GM04504 (cell line): ENCODE measurements at places on chromosomes 12 and 14.
A peak's percentile ranks its signal among the peaks of the same experiment; 100 is the strongest.

DNA sequence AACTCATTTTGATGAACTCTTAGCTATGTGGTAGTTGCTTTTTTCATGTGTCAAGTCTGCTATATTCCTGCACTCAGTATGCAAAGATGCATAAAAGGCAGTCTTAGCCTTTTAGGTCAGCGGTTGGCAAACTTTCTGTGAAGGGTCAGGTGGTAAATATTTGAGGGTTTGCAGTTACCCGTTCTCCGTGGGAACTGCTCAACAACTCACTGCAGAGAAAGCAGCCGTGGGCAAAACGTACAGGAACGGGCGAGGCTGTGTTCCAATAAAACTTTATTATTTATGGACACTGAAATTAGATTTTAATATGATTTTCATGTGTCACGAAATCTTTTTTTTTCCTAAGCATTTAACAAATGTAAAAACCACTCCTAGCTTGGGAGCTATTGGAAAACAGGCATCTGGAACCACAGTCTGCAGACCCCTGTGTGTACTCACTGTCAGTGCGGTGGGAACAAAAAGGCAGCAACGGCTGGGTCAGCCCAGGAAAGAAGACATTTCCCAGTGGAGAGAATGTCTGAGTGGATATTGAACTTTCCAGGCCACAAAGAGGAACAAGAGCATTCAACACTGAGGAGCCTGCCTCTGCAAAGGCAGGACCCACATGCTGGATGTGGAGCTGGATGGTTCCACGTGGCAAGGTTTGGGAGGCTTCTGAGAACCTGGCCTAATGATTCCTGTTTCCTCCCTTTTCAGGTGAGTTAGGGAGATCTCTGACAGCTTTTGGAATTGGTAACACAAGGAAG, 3.5 kb upstream of the ACACB start:
- DNase-seq = no peak

GRCh38 chr14:32109676-32110547, 32.8 kb downstream of the ARHGAP5 start:
- DNase-seq = peak; percentile 51

DNA sequence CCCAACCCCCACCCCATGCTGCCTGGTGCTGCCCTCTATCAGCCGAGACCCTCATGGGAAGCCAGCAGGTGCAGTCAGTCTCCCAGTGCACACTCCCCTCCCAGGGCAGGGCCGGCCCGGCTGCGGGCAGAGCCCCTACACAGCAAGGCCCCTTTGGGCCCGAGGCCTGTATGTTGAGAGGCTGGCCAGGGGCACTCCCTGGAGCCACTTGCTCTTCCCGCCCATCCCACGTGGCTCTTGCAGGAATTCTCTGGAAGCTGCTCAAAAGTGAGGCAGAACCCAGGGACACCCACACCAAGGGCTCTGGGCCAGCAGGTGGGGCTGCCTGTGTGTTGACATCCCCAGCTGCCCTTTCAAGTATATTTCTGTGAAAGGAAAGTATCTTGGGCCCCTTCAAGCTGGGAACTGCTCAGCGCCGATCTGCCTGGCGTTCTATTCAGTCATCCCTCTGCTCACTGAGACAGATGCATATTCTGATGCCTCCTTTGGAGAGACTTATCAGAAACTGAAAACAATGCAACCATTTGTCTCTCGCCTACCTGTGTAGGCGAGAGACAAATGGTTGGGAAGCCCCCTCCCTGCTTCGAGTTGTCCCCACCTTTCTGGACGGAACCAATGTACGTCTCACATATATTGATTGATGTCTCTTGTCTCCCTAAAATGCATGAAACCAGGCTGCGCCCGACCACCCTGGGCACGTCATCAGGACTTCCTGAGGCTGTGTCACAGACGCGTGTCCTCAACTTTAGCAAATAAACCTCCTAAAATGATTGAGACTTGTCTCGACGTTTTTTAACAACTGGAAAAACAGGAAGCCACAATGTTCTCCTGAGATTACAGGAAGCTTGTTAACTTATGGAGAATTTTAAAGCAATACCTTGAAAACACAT, 6.0 kb downstream of the GPR132 start:
- DNase-seq = no peak

- DNase-seq = peak; percentile 61
These were observed 816.2 kb downstream of the DIO2 start for GRCh38 chr14:79395061-79395460.

DNA sequence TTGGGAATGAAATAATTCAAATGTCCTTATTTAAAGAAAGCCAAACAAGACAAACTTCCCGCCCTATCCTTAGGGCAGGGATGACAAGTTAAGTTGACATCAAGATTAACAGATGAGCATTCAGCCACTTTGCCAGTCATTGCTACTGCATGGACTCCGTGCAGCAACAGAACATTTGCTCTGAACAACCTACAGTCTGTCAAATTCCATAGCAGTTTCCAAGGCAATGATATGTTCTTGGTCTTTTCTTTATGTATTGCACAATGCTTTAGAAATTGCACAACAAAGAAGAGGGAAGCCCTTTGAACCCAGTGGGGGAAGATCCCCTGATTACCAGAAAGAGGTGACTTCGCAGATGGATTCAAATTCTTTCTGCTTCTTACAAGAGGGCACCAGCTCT, 269.8 kb downstream of the BCAT1 start:
- no peak for DNase-seq

- no peak for DNase-seq
These were observed 256.7 kb upstream of the PLEKHG7 start for GRCh38 chr12:92446083-92446460.

GRCh38 chr14:69860221-69860620, 19.0 kb upstream of the SMOC1 start:
- no peak for DNase-seq

- no peak for DNase-seq
These were observed 337.9 kb downstream of the NRXN3 start for GRCh38 chr14:78508023-78508422.

DNA sequence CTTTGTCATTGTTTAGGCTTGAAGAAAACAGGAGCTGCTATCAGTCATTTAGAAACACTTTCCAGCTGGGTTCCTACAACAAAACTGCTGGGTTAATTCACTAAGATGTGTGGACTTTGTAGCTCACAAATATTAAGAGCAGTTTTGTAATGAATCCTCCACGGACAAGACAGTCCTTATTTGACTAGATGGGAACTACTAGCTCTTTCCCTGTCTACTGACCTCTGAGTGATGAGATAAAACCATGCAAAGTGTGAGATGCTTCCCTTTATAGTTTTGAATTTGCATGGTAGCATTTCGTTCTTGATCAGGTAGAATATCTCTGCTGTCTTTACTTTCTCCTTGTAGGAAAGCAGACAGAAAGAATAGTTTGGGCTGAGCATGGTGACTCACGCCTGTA, 72.9 kb upstream of the STXBP6 start:
- DNase-seq = no peak

GRCh38 chr12:5716976-5717375, 228.1 kb downstream of the ANO2 start:
- DNase-seq = no peak

DNA sequence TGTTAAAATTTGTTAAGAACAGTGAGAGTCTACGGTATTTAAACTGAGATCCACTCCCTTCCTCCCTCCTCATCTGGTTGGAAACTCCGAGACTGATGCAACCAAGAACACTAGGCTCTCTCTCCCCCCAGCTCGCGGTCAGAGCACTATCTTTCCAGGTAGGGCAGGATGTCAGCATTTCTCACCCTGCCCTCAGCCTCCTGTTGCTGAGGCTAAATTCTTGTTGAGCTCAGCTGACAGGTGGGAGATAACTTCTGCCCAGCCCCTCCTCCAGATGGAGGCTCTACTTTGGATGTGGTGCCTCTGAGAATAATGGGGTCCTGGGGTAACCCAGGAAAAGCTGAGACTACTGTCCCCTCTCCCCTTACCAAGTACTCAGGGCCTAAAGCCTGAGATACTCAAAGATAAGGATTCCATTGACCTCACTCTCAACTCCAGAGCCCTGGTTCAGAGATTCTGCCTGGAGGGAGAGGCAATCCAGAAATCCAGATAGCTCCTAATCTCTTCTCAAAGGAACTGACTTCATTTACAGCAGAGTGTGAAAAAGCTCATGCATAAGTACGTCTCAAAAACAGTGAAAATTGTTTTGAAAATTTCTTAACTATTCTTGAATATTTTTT, 110.1 kb downstream of the EML5 start:
- no peak for DNase-seq

GRCh38 chr12:132828706-132829534, at the start of gene GOLGA3:
TSS of gene GOLGA3 (minus strand) at chr12:132828869. CDS start at chr12:132822128, 6,741 bp downstream.
- peak; percentile 87 for DNase-seq

DNA sequence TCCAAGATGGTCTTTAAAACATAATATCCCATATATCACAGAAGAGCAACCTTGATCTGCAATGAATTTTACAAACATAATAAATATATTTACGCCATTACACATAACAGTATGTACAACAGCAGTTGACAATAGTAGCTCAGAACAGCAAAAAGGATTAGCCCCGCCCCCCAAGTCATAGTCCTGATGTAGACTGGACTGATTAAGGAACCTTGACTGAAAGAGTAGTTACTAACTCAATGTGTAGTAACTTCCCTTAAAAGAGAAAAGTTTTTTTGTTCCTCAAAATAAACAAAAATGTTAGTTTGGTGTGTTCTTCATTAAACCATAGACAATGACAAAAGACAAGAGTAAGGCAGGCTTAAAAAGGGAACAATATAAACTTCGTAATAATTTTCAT, 44.5 kb downstream of the GTF2A1 start:
- no peak for DNase-seq

- no peak for DNase-seq
These were observed 1.8 kb downstream of the AHNAK2 start for GRCh38 chr14:104976198-104977007.

DNA sequence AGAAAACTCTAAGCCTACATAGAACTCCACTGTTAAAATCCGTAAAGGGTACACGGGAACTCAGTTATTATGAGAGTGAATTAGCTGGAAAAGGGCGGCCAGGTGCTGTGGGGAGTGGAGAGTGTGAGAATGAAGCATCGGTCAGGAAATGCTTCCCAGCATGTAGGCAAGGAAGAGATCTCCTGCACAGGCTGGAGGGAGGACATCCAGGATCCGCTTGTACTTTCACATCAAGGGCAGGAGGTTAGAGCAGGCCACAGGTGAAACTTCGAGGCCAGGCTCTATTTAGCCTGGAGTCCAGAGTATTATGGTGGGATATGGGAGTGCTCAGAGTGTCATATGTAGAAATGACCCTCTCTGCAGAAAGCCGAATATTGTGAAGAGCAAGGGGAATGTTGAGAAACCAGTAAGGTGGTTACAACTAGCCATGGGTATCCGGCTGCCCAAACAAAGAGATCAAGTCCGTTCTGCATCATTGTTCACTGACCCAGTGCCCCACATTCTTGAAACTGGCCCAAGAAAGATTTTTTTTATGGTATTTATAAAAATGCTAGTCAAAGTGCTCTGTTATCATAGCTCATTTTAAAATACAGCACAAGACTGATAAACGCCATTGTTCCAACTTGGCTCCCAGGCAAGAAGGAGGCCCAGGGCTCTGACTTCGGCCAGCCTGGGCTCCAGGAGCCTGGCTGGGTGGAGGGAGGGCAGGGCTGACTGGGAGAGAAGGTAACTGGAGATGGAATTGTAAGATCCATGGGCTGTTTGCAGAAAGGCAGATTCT, 79.4 kb upstream of the HIF1A start:
- no peak for DNase-seq

GRCh38 chr12:82040987-82041743, 282.0 kb upstream of the PPFIA2 start:
- DNase-seq = no peak

- DNase-seq = no peak
These were observed 6.2 kb downstream of the IFI27 start for GRCh38 chr14:94116701-94117100.

GRCh38 chr14:103298620-103299019, 35.4 kb upstream of the EIF5 start:
- DNase-seq = no peak

DNA sequence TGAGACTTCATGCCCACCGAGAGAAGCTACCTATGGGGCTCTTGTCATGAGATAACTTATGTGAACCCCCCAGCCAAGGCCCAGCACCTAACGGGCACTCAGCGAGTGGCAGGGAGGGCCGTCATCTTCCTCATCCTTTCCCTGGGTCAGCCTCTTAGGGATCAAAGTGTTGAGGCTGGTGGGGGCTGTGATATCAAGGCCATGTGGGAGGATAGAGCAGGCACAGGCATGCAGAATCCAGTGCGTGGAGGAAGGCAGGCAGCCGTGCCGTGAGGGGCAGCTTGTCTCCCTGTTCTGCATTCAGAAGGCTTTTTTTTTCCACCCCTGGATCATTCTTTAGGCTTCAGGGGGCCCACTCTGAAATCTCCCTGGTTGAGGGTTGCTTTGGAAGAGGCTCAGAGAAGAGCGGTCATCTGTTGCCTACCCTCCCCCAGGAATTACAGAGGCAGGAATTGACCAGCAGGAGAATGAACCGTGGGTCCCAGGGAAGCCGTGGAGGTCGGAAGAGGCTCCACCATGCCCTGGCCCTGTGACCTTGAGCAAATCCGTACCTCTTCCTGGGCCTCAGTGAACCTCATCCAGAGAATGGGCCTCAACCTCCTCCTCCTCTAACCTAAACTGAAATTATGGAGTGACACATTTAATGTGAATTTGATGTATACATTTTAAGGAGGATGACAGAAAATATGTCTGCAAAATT, 62.8 kb downstream of the BEGAIN start:
- no peak for DNase-seq

GRCh38 chr14:54893151-54893760, 9.4 kb downstream of the GCH1 start:
- no peak for DNase-seq

- no peak for DNase-seq
These were observed 536.3 kb downstream of the SLC6A15 start for GRCh38 chr12:84376320-84376719.

DNA sequence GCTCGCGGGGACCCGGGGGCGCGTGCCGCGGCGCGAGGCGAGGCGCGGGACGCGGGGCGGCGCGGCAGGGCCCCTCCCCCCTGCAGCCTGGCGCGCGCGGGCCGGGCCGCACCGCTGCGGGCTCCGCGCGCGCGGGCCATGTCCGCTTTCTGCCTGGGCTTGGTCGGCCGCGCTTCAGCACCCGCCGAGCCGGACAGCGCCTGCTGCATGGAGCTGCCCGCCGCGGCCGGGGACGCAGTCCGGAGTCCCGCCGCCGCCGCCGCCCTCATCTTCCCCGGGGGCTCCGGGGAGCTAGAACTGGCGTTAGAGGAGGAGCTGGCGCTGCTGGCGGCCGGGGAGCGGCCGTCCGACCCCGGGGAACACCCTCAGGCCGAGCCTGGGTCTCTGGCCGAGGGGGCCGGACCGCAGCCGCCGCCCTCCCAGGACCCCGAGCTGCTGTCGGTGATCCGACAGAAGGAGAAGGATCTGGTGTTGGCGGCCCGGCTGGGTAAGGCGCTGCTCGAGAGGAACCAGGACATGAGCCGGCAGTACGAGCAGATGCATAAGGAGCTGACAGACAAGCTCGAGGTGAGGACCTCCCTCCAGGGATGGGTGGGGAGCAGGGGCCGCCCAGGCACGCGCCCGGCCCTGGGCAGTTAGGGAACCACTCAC, 820 bp downstream of the BICDL1 start:
- DNase-seq = peak; percentile 31
